Dermis microvascular lymphatic vessel endothelial cell (primary cell): ENCODE measurements at places on chromosomes 2 and 18.

- no peak for DNase-seq
Observed at GRCh38 chr18:9520666-9521065, 45.4 kb downstream of the RALBP1 start.

DNA sequence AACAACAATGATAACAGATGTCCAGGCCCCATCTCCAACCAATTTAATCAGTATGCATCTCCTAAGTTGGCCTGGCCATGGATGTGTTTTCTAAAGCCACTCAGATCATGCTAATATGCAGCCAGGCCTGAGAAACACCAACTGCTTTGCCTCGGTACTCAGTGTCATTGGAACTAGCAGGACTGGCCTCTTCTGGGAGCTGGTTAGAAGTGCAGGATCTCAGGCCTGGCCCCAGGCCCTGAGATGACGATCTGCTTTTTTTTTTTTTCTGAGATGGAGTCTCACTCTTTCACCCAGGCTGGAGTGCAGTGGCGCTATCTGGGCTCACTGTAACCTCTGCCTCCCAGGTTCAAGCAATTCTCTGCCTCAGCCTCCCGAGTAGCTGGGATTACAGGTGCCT is 69.1 kb downstream of the IRS1 start:
- DNase-seq: no peak

GRCh38 chr2:44672431-44672830 is 269.1 kb upstream of the SIX3 start:
- no peak for DNase-seq

GRCh38 chr2:160913323-160913722 is 246.9 kb upstream of the TANK start:
- no peak for DNase-seq

DNA sequence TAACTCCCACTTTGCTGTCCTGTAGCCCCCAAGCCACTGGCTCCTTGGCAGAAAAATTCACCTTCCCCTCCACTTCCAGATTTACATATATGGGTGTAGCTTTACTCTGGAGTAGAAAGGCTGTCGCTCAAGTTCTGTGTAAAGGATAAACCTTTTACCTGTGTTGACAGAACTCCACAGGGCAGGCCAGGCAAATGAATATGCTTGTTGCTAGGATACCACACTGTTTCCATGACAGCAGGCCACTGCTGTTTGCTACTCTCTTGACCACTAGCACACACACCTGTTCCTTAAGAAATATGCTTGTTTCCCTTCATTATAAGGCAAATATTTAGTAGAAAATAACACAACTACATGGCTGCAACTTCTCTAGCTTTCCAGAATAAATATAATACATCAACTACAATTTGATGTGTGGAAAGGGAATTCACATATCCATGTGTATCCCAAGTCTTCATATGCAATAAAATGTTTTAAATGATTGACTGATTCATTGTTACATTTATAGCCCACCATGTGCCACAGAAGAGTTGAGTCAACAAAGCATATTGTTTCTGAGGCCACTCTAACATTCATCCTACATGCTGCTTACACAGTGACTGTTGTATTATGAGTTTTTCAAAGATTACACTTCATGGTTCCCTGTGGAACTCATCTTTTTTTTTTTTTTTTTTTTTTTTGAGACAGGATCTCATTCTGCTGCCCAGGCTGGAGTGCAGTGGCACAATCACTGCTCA is 56.2 kb upstream of the ROCK1 start:
- no peak for DNase-seq

DNA sequence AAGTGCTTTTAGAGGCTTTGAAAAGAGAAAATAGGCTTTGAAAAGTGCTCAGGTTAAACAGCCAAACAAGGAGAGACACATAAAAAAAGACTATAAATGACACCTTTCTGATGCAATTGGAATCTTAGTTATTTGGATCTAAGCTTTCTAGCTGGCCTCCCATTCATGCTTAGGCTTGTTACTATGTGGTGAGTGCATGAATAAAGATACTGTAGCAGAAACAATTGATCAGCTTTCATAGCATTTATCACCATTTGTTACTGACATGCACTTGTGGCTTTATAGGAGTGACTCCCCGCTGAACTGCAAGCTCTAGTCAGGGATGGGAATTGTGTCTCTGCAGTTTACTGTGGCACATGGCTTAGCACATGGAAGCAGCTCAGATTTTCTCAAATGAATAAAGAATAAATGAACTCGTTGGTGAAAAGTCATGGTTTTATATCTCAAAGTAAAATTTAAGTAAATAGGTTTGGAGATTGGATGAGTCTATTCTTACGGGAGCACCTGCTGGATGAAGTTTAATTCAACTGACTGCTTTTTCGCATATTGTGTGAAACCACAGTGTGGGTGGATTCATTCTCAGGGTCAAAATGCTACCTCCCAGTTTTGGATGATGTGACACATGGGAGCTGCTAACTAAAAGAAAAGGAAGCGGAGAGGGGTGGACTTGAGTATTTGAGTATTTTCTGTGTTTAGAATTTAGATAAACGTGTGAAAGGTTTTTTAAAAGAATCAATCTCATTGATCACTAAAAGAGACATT is 91.1 kb upstream of the NOL4 start:
- DNase-seq: no peak

DNA sequence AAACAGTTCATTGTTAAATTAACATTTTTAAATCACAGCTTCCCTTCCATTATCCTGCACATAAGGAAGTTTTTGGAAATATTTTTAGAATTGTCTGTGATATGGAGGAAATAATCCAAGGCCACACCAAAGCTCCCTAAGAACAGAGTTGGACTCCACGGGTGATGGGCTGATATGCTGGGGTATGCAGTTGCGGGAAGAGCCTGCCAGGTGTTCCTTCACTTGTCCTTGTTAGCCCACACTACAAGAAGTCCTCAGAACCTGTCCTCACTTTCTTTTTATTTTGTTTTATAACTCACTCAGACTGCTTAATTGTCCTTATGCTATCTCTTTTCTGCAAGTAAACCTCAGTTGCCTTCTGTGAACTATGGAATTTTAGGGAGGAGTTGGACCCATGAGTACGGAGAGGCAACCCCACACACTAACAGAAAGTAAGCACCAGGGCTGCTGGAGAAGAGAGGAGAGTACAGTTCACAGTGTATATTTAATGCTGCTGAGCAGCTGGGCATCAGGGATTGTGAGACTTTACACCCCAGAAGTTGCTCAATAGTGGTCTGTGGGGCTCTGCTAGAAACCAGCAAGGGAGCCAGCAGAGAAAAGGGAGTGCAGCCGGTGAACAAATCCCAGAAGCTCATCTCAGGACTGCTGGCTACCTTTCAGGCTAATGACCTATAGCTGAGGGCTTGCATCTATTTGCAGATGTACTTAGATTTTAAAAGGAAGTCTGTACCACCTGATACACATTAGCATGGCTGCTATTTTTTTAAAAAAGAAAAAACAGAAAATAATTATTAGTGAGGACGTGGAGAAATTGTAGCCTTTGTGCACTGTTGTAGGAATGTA is 280.1 kb upstream of the STON1 start:
- DNase-seq: no peak

DNA sequence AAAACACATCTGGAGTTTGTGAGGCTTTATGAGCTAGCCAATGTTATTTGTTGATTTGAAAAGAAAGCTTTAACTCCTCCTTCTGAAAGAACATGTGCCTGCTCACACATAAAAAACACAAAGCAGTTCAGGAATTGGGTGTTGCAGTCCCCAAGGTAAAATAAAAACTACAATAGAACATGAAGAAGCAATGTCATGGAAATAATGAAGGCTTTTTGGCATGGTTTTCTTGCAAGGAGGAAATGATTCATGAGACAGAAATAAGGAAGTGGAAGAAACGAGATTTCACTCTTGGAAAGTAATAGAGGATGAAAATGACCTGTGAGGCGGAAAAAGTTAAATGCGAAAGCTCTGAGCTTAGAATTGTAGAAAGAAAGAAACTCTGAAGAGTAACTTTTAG is 81.1 kb downstream of the TRIB2 start:
- DNase-seq: peak; percentile 77

DNA sequence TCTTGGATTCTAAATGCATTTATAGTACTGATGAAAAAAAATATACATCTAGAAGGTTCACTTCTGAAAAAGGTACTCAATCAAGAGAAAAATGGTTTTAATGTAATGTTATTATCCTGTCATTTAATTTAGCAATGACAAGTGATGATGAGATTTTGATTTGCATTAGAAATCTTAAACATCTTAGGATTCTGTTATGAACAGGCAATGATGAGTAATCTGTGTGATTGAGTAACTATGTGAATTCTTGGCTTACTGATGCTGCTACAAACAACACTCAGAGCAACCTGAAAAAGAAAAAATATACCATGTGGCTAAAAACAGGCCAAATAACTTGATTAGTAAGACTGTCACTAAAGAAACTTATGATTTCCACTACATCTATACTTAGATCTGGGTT is 30.1 kb downstream of the RBKS start:
- DNase-seq: peak; percentile 9
